ENCODE measurements at places on chromosomes 16 and 17. TPM values are rescaled to one million over a fixed set of nuclear protein-coding genes. Genes with fewer than 3 reads are reported as not detected.

The TOX3 gene
- total RNA-seq, result not detected

The EVPLL gene
- not detected for total RNA-seq

The PTX4 gene
- total RNA-seq, result not detected

The SOX8 gene
- total RNA-seq, result 0.35 TPM

The FMNL1 gene
- 11.1 TPM for total RNA-seq

The CDRT15L2 gene
- total RNA-seq, result not detected

The C16orf96 gene
- total RNA-seq, result 0.07 TPM

The TSNAXIP1 gene
- 0.45 TPM for total RNA-seq

The CUEDC1 gene
- total RNA-seq, result 47.7 TPM
